DMS79 treated with DMSO at 0.1 percent for 48 hours (cell line): ENCODE measurements at places on chromosomes 6 and 20.

DNA sequence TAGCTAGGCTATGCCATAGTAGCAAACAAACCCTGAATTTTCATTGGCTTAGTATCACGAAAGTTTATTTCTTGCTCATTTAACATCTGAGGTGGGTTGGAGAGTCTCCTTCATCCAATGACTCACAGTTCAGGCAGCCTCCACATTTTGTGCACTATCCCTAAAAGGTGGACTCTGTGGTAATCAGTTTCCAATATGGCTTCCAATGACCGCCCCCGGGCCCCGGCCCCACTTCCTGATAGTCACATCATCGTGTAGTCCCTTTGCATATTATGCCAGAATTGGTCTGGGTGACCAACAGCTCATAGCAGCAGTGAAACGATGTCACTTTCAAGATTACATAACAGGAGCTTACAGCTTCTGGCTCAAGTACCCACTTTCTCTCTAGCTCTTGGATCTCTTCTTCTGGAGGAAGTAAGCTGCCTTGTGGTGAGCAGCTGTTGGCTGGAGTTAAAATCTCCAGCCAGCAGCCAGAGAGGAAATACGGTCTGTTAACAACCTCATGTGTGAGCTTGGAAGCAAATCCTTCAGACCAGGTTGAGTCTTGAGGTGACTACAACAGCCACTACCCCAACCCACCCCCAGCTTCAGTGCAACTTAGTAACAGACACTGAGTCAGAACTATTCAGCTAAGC, 7.8 kb downstream of the HCRTR2 start:
- DNase-seq = no peak

- no peak for DNase-seq
Observed at GRCh38 chr20:37804584-37805566, 98.1 kb upstream of the VSTM2L start.

DNA sequence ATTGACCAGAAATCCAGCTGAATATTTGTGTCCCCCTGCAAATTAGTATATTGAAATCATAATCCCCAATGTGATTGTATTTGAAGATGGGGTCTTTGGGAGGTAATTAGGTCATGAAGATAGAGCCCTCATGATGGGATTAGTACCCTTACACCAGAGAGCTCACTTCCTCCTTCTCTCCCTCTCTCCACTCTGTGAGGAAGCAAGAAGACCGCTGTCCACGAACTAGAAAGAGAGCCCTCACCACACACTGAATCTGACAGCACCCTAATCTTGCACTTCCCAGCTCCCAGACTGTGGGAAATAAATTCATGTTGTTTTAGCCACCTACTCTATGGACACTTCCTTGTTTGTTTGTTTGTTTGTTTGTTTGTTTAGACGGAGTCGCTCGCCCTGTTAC, 11.9 kb upstream of the PLAGL1 start:
- no peak for DNase-seq

DNA sequence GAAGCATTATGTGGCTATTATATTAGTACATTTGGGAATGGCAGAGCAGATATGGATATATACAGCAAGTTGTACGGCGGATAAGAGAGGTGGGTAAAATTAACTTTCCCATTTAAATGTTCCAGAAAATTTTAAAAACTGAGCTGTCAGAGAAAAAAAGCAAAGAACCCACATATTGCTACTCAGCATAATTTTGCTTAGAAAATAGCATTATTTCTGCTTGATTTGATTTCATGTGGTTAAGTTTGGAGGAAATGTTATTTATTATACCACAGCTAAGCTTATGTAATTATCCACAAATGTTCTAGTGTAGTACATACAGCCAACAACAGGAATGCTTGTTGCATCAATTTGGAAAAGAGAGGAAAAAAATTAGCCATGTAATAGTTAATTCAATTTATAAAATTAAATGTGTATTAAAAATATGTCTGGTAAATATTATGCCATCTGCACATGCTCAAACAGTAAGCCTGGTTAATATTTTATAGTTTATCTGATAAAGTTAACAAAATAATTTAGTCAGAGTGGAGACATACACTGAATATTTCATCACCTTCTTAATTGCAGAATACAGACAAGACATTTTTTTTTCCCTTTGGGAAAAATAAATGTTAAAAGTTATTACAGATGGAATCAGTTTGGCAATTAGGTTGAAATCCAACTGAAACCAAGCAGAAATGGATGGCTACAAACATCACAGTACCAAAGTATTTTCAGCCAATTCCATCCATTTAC, 172.1 kb upstream of the ID4 start:
- no peak for DNase-seq

- no peak for DNase-seq
Observed at GRCh38 chr6:89862698-89863097, 31.6 kb upstream of the GJA10 start.

DNA sequence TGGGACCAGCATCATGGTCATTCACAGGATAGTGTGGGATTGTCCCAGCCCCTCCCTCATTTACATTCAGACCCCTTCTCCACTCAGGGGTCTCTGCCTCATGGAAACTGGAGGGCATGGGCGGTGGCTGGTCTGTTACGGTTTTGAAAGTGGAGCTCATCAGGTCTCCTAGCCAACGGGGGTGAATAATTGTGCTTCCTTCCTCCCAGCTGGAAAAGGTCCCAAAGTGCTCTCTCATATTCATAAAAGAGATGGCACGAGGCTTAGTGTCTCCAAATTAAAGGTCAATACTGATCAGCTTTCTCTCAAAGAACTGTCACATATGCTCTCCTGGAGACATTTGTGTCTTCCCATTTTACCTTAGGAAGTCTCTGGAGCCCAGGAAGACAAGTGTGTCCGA, 19.9 kb downstream of the JARID2 start:
- no peak for DNase-seq

- DNase-seq = no peak
Observed at GRCh38 chr6:157267654-157268053, 55.7 kb downstream of the TMEM242 start.

GRCh38 chr6:38974389-38975151, 74.0 kb upstream of the GLP1R start:
- DNase-seq = peak; percentile 47
